ENCODE measurements at places on chromosomes 13 and 19.

DNA sequence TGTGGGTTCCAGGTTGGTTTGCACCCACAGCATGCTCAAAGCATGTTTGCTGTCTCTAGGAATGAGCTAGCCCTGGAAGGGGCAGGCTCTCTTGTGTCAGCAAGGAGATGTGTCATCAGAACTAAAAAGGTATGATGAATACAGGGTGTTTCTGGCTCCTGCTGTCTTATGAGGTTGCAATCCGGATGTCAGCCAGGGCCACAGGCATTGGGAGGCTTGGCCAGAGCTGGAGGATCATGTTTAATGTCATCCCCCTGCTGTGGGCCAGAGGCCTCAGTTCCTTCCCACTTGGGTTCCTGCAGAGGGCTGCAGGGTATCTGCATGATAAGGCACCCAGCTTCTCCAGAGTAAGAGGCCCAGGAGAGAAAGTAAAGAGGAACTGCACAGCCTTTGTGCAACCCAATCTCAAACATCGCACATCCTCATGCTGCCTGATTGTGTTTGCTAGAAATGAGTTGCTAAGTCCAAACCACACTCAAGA is 193.6 kb downstream of the COL4A1 start:
- DNase-seq = no peak

DNA sequence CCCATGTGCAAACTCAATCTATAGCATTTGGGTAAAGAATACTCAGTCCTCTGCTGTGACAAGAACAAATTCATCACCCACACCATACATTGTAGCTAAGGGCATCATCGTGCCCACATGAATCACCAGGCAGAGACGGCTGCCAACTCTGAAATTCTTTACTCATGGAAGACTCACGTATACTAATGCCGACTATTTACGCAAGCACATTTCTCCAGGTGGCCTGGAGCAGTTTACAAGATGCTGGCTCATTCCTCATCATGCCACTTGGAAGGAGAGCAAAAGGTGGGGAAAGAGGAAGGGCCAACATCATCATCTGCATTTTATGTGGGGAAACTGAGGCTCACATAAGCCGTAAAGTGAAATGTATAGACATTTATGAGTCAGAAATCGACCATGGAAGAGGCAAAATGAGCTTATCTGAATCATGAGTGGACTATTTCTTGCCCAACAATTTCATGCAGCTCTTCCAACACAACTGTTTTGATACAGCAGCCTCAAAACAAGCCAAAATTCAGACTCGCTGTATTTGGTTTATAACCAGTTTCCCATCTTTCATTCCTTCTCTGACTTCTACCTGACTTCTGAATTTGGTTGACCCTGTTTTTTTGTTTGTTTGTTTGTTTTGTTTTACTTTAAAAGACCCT is 213.9 kb upstream of the SERP2 start:
- DNase-seq = no peak

DNA sequence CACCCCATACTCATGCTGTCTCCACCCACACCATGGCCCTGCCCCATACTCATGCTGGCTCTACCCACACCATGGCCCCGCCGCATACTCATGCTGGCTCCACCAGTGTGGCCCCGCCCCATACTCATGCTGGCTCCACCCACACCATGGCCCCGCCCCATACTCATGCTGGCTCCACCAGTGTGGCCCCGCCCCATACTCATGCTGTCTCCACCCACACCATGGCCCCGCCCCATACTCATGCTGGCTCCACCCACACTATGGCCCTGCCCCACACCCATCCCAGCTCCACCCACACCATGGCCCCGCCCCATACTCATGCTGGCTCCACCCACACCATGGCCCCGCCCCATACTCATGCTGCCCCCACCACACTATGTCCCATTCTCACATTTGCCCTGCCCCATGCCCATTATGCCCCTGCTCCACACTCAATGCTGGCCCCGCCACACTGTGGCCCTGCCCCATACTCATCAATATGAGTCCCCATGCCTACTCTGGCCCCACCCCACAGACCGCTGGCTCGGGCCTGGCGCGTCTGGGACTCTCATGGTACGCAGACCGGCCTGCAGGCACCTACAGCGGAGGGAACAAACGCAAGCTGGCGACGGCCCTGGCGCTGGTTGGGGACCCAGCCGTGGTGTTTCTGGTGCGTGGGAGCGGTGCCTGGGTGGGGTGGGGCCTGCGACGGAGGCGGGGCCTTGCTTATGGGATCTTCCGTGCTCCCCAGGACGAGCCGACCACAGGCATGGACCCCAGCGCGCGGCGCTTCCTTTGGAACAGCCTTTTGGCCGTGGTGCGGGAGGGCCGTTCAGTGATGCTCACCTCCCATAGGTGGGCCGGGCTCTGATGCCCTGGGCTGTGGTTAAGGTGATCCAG is 3.7 kb upstream of the ARHGAP45 start:
- no peak for DNase-seq

DNA sequence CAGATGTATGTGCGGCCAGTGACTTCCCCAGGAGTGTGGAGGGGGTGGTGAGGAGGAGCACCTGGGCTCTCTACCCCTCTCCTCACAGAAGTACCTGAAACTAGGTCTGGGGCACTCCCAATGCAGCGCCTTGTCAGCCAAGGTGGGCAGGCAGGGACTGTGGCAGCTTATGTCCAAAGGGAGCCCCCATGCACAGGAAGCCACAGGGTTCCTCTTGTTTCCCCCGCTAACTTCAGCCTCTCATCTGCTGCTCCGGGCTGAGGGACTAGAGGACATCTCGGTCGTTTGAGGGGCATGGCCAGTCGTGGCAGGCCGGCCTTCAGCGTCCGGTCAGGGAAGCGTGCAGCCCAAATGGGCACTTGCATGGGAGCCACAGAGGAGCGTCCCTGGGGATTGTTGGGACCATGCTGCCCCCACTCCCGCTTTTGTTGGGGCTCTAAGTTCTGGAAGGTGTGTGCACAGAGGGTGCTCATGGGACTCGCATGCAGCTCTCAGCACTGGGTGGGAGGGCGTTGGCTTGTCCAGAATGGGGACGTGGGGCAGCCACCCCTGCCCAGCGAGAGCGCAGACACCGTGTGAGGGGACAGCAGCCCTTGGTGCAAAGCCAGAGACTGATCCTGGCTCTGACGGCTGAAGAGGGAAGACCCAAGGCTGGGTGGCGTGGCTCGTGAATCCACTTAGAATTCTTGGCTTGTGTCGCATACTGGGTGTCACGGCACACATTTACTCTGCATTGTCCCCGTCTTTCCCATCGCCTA is 16.6 kb upstream of the NPAS1 start:
- DNase-seq = no peak

- DNase-seq = no peak
Observed at GRCh38 chr13:102678339-102679107, 16.3 kb downstream of the METTL21C start.

Data from stimulated activated CD4-positive, alpha-beta T cell treated with anti-CD3 and anti-CD28 coated beads, TNF-alpha, amount 100 ng/mL, for 4 hours (primary cell).